ENCODE measurements at places on chromosomes 3 and 15.

- no peak for DNase-seq
These were observed 40.3 kb downstream of the SPG11 start for GRCh38 chr15:44623178-44623577.

- DNase-seq: no peak
These were observed 1.9 kb downstream of the PCOLCE2 start for GRCh38 chr3:142886940-142887339.

- no peak for DNase-seq
These were observed 660.3 kb downstream of the SI start for GRCh38 chr3:164417955-164418354.

DNA sequence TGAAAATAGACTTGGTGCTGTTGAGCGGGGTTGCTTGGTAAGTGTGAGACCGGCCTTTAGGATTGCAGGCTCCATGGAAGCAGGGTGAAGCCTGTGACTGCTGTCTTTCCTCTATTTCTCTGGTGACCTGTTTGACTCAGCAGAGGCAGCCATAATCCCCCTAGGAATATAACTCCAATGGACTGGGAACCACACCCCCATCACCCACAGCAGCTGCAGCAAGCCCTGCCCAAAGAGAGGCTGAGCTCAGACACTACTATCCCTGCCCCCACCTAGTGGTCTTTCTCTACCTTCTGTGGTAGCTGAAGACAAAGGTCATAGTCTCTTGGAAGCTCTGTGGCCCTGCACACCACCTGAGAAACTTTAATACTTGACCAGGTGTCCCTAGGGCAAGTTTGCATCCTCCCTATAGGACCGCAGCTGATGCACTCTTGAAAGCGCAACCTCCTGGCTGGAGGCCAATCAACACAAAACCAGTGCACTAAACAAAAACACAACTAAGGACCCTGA lies 133.6 kb upstream of the MRPL3 start:
- no peak for DNase-seq

DNA sequence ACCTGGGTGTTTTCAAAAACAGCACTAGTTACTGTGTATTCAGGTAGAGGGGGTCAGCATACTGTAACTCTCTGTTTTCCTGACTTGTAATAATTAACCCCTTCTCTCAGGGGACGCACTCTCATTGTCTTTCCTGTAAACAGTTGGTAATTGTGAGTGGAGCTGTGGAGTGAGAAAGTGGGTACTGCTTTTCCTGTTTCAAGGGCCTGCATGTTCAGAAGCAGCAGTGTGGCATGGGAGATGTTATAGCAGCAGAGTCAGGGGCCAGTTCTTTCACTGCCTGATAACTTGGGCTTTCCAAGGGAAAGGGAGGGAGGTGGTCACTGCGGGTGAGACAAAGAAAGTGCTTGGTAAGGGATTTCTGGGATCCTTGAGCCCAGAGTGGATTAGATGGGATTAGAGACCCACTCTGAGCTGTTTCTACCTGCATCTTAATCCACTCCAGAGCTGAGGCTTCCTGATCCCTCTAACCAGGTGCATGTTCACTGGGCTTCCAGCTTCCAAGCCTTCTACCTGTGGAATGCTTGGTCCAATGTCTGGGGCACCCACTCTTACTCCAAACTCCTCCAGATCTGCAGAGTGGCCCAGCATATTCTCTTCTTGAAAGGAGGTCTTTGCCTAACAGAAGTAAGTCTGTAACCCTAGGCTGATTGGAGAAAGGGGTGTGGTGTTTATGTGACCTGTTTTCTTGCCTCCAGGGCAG lies 105.2 kb downstream of the RPLP1 start:
- no peak for DNase-seq

DNA sequence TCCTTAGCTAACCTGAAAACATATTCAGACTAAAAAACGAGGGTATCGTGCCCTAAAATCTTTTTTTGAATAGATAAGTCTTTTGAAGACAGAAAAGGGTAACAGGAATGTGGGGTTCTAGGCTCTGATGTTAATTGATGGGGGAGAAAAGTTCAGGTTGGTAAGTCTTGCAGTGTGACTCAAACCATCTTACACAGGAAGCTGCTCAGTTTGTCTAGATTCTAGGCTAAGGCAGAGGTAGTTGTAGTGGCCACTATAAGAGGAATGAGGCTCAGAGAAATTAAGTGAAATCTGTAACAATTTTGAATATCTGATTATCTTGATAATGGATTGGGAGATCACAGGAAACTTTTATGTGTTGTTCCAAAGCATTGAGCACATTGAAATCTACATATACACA lies 267.9 kb downstream of the PDCD6IP start:
- no peak for DNase-seq

GRCh38 chr15:85289677-85290365 lies 90.6 kb upstream of the AKAP13 start:
- peak; percentile 42 for DNase-seq

- no peak for DNase-seq
These were observed 94.4 kb downstream of the AKAP13 start for GRCh38 chr15:85474700-85475316.

DNA sequence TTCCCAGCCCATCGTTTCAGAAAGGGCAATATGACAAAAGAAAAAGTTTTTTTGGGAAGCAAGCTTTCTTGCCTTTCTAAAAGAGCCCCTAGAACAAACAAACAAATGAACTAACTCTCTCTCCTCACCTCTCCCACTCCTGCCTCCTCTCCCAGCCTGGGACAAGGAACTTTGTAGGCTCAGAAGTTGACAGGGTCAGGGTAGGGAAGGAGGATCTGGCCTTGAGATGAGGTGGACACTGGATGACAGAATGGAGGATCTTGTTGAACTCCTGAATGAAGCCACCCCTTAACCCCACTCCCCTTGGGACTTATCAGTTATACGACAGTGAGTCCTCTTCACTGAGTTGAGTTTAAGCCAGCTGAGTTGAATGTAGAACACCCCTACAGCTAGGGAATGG lies 1.6 kb upstream of the ITGA11 start:
- no peak for DNase-seq

GRCh38 chr3:24242012-24242698 lies 252.5 kb downstream of the THRB start:
- no peak for DNase-seq

Measured in left ventricle myocardium inferior (tissue), 1 donor.